ENCODE measurements at places on chromosomes 3 and 15.
A peak's percentile ranks its signal among the peaks of the same experiment; 100 is the strongest.

DNA sequence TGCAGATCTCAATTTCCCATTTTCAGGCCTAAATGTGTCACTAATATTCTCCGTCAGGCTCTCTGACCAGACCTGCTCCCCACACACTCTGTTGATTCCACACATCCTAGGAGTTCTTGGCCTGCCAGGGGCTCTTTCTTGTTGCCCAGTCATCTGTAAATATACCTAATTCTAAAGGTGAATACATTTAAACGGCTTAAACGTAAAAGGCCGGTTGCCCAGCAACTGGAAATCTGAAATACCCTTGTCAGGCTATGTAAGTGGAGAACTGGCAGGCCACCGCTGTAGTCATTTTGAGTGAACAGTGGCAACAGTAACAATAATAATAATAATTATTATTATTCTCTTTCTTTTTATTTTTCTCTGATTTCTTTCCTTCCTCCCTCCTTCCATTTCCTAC, 302.7 kb downstream of the AGBL1 start:
- no peak for DNase-seq

- no peak for DNase-seq
Measured at GRCh38 chr3:190130037-190130436, 9.3 kb upstream of the P3H2 start.

- no peak for DNase-seq
Measured at GRCh38 chr3:66297260-66297873, 76.6 kb downstream of the SLC25A26 start.

- DNase-seq = no peak
Measured at GRCh38 chr15:91860498-91860897, 7.0 kb downstream of the SLCO3A1 start.

DNA sequence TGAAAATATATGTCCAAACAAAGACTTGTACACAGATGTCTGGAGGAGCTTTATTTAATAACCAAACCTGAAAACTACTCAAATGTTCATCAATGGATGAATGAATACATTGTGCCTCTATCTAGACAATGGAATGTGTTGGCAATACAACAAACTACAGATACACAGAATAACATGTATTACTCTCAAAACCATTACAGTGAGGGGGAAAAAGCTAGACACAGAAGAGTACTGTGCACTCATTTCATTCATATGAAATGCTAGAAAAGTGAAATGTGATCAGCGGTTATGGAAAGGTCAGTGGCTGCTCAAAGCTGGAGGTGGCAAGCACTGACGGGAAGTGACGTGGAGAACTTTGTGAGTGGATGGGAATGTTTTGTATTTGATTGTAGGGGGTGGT, 13.2 kb downstream of the STOML1 start:
- DNase-seq = no peak

GRCh38 chr3:179717219-179717618, 64.4 kb downstream of the USP13 start:
- DNase-seq = no peak

DNA sequence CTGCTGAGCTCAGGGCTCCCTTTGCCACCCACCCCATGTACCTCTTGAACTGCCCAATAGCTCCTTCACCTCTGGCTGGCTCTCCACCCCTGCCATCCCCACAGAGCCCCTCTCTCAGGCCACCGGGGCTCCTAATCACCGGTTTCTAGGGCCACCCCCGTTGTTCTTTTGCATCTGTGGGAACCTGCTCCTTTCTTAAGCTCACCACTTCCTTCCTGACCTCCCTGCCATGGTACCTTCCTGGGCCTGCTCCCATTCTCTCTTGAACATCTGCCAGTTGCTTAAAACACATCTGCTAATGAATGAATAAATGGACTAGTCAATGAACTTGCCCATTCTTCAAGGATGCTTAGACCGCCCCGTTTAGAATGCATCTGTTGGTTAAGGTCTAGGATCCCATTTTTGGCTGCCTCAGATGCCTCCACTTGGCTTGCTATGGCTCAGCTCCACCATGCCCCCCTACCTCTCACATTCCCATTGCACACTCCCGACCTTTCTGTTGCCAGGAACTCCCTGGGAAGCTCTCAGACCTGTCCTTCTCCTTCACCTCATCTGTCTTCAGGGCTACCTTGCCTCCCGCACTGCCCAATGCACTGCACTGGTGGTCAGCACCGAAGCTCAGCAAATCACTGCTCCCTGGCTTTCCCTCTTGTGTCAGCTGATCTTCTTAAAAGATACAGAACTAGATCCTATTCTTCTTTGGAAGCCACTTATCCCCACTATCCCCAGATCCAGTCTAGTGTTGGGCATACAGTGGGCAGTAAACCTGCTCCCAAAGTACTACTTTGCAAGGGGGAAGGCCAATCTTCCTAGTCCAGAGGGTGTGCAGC, 9.1 kb downstream of the AMOTL2 start:
- no peak for DNase-seq

GRCh38 chr3:46107682-46108081, 80.4 kb upstream of the XCR1 start:
- no peak for DNase-seq

GRCh38 chr3:61354604-61355003, 103.4 kb upstream of the FHIT start:
- no peak for DNase-seq

- DNase-seq = no peak
Measured at GRCh38 chr3:14033023-14033422, 91.6 kb downstream of the CHCHD4 start.

- no peak for DNase-seq
Measured at GRCh38 chr3:162367429-162368260, 871.0 kb downstream of the OTOL1 start.

GRCh38 chr3:52822363-52822762, 8.1 kb downstream of the ITIH4 start:
- DNase-seq = no peak

GRCh38 chr15:64884679-64885078, 27.0 kb upstream of the ANKDD1A start:
- DNase-seq = no peak

- no peak for DNase-seq
Measured at GRCh38 chr3:44555723-44556122, 730 bp downstream of the ZKSCAN7 start.

GRCh38 chr3:133574260-133574881, 885 bp downstream of the CDV3 start:
- DNase-seq = peak; percentile 63

DNA sequence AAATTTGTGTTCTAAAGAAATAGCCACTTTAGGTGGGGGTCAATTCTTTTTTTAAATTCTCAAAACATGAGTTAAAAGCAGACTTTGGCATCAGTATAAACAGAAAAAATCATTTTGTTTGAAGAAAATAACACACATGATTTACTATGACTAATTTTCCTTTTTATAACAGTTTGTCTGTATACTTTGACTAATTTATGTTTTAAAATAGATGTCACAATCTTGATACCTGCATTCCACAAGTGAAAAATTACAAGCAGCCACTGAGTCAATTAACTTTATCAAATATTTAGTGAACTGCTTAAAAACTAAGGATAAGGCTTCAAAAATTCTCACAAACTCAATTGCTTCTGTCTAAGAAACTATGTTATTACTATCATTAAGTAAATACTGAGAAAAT, 235.0 kb downstream of the TBC1D5 start:
- no peak for DNase-seq

GRCh38 chr3:124115956-124116355, 124.0 kb upstream of the ROPN1 start:
- no peak for DNase-seq

GRCh38 chr15:100439514-100439913, 89.2 kb downstream of the CERS3 start:
- DNase-seq = no peak

- no peak for DNase-seq
Measured at GRCh38 chr3:18030371-18030870, 288.0 kb upstream of the TBC1D5 start.

GRCh38 chr3:105616374-105617121, 249.8 kb downstream of the ALCAM start:
- DNase-seq = no peak
